ENCODE measurements at places on chromosomes 1 and 21.

- DNase-seq = no peak
Measured at GRCh38 chr1:226210571-226211176, 12.8 kb upstream of the MIXL1 start.

- DNase-seq = no peak
Measured at GRCh38 chr1:155177192-155177917, 3.7 kb downstream of the TRIM46 start.

- DNase-seq = no peak
Measured at GRCh38 chr1:27521861-27522431, 32.0 kb upstream of the WASF2 start.

DNA sequence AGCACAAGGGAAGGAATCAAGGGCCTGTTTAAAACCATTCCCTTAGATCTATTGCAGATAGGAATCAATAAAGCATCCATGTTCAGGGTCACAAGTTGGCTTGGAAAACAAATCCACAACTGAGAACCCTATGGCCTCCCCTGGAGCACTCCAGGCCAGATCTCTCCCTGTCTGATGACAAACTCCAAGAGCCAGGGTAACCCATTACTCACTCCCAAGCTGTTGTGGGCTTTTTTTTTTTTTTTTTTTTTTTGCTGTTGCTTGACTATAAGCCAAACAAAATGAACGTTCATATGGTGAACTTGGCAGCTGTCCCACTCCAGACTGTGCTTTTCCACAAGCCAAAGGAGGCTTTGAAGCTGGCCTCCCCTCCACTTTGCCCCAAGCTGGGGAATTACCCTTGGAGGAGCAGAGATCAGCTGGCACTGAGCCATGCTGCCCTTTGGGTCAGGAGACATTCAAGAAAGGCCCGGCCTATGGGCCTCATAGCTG is 35.7 kb upstream of the VAV3 start:
- no peak for DNase-seq

DNA sequence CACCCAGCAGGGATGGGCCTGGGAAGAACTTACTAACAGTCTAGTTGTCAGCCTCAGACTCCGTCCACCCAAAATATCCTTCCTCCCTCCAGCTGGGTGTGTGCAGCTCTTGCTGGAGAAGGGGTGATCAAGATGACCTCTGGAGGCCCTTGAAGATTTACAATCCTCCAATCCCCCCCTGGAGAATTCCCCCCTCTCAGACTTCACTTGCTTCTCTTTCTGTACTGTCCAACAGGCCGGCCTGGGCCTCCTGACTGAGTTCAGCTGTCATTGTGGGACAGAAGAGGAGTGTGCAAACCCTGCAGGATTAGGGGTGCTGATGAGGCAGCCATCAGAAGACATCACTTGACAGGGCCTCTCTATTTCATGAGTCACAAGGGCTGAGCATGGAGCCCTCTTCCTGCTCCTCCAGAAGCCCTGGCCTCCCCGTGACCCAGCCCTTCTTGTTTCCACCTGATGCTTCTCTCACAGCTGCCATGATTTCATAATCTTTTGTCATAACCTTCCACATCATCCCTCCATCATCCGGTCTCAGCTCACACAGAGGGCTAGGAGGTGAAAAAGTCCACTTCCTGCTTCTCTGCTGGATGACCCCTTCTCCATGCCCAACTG is 17.5 kb upstream of the IGFN1 start:
- no peak for DNase-seq

GRCh38 chr1:181809991-181810545 is 251.4 kb downstream of the ZNF648 start:
- DNase-seq = no peak

GRCh38 chr21:25491267-25491666 is 116.0 kb downstream of the MRPL39 start:
- DNase-seq = no peak

DNA sequence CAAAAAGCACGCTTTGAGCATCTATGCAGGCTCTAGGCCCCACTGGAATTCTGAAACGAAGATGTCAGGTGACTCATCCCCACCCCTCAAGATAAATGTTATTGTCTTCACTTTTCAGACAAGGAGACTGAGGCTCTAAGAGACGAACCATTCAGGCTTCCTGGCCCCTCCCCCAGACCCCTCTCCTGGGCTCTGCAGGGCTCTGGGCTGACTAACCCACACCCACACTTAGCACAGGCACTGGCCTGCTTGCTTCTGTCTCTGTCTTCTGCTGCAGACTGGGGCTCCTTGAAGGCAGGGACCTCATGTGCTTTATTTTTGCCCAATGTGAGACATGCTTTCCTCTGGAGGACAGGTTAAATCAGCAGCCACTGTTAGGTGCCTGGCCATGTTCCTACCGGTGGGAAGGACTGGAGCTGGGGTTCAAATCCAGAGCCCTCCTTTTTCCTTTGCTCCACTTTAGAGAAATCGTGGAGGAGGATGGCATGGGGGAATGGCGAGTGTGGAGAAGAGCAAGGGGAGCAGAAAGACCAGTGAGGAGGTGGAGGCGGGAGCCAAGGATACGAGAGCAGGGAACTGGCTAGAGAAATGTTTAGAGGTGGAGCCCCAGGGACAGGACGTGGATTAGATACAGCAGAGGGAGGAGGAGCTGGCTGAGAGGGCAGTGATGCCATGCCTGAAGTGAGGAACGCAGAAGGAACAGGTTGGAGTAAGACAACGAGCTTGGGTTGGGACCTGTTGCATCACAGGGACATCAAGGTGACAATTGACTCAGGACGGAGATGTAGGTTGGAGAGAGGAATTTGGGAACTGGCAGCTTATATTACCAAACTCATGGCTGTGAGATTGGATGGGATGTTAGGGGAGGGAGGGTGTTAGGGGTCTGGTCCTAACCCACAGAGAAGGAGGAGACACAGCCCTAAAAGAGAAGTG is 1.7 kb downstream of the TMEM125 start:
- no peak for DNase-seq

DNA sequence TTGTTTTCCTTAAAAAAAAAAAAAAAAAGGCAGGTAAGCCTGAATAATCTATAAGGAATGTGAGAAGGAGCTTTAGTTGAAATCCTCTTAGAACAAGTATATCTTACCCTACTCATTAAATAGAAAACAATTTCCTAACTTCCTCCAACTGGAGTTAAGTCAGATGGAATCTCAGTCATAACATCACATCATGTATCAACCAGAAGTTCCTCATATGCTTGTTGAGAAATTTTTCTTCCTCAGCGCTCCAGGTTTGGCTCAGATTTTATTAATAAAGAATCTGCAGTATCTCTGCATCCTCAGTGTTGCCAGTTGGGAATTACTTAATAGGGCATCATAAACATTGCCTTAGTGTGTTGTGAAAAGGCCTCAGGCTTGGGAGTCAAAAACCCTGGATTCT is 37.6 kb downstream of the DUSP10 start:
- DNase-seq = no peak

DNA sequence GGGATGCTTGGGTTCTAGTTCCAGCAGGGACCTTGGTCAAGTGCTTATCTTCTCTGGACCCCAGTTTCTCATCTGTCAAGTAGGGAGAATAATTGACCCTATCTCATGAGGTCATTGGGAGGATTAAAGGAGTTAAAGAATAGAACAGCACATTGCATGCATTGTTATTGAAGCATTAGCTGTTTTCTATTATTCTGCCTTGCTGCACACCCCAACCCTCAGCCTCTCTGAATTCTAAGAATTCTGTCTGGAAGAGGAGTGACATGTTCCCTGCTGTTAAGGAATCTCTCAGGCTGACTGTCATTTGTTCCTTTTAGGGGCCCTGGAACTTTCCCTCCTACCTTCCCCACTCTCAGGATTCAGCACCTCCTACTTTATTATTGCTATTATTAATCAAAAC is 73.9 kb downstream of the NENF start:
- DNase-seq = no peak

- DNase-seq = no peak
Measured at GRCh38 chr21:41641510-41641815, 125.4 kb downstream of the RIPK4 start.

DNA sequence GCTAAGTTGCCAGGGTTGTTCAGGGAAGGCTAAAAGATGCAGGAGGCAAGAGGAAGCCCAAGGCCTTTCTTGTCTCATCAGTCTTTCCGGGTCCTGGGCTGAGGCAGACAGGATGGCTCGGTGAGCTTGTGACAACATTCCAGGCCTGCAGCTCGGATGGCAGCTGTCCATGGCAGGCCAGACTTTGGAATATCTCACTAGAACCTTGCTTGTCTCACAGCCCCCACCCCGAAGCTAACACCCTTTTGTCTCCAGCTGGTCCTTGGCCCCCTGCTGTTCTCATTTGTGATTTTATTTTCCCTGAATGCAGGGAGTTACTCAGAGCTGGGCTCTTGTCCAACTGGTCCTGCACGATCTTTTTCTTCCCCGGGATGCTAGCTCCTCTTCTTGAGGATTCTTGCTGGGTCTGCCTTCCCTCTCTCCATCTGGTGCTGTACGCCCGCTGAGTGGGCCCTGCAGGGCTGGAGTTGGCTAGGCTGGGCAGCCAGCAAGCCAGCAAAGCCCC is 477.2 kb upstream of the CAMK1G start:
- no peak for DNase-seq

GRCh38 chr1:189524501-189524900 is 953.2 kb downstream of the BRINP3 start:
- DNase-seq = no peak

GRCh38 chr1:191546803-191547202 is 611.5 kb upstream of the RGS18 start:
- no peak for DNase-seq

GRCh38 chr1:164228928-164229327 is 330.1 kb upstream of the PBX1 start:
- no peak for DNase-seq

DNA sequence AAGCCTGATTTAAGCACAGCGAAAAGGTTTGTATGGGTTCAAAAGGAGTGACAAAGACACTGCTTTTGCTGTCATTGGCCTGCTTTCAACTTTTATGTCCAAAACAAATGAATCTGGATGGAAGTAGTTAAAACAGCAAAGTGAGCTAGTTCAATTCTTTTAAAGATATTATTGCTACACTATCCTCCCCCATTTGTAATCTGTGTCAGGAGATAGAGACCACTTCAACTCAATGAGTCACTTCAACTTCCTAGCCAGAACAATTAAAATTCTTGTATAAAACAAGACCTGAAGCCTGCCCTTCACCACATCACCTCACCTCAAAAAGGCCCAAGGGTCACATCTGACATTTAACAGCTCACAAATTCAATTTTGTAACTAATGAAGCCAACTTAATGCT is 364.1 kb upstream of the LYPLAL1 start:
- DNase-seq = no peak

DNA sequence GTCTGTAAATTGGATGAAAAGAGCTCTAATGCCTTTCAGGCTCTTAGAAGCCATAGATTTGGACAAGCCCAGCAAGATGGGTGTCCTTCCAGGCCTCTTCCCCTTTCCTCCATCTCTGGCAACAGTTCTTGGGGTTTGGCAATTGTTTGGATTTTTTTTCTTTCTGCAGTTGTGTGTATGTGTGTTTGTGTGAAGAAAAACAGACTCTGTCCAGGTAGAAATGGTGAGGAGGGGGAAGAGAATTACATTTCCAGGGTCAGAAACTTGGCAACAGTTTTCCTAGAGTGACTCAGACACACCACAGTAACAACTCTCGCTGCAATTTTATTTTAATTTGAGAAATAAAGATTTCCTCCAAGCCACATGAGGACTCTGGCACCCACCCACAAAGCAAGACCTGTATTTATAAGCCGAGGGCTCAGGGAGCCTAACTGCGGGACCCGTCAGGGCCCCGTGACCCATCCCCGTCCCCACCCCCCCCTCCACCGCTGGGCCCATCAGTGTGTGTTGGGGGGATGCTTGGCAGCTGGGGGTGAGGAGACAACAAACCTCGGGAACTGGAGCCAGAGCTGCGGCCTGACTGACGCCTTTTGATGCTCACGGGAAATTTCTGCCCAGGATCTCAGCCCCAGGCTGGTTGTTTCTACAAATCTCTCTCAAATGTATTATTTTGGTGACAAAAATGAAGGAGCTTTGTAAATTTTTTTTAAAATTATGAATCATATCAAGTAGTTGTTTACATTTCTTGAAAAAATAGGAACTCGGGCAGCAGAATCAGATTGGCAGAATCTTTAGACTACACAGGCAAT is 4.4 kb downstream of the TMEM200B start:
- no peak for DNase-seq

GRCh38 chr1:209130886-209131285 is 452.6 kb upstream of the CAMK1G start:
- DNase-seq = no peak

DNA sequence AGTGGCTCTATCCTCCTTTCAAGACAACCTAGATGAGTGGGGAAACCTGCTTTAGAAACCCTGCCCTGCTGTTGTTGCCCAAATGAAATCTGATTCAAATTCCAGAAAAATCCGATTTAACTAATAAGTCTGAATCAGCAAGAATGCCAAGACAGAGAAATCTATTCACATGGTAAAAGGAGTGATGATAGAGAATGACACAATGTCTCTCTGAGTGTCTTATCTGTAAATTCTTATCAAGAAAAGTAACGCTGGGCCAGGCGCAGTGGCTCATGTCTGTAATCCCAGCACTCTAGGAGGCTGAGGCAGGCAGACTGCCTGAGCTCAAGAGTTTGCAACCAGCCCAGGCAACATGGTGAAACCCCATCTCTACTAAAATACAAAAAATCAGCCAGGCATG is 13.7 kb upstream of the GUCA2A start:
- no peak for DNase-seq

DNA sequence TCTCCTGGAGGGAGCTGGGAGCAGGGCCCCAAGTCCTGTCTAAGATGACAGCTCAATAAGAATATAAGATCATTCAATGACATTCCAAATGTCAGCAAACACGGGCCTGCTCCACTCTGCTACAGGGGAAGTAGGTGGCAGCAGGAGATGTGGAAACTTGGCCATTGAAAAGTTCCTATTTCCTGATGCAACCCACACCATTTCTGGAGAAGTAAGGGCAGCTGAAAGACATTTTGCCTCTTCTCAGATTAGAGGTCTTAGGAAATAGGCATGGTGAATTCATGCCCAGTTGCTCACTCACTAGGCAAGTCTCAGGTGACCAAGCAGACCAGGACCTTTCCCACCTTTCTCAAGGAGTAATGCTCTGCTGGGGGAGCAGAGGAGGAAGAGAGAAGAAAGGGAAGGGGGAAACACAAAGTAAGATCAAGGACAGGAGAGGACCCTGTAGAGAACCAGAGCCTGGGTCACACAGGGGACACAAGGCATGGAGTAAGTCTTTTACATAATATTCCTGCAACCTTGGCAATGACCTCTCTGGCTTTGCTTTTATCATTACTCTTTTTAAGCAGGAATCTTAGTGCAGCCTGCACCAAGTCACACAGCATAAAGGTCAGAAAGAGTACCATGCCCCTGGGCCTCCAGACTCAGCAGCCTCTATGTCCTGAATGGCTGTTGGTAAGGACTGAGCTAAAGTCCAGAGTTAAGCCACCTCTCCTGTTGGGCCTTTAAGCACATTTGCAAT is 68.9 kb downstream of the DMAP1 start:
- no peak for DNase-seq

GRCh38 chr1:222896630-222897526 is 82.0 kb downstream of the DISP1 start:
- no peak for DNase-seq

All from stimulated activated CD4-positive, alpha-beta T cell treated with anti-CD3 and anti-CD28 coated beads, TNF-alpha, amount 100 ng/mL, for 48 hours (primary cell).